Activated CD8-positive, alpha-beta memory T cell treated with anti-CD3 and anti-CD28 coated beads for 24 hours (primary cell): ENCODE measurements at places on chromosomes 11 and 22.
A peak's percentile ranks its signal among the peaks of the same experiment; 100 is the strongest.

- DNase-seq: no peak
These were observed 112.0 kb downstream of the PKNOX2 start for GRCh38 chr11:125276619-125276976.

DNA sequence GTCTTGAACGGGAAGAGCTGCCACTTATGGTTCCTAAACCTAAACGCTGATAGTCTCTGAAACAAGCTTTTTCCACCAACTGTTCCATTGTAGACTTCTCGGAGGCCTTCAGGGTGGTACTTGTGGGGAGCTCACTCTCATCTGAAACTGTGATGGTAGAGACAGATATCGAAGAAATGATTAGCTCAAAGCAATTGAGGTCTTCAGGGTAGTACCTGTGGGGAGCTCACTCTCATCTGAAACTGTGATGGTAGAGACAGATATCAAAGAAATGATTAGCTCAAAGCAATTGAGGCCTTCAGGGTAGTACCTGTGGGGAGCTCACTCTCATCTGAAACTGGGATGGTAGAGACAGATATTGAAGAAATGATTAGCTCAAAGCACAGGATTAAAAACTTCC lies 175.7 kb downstream of the SWAP70 start:
- no peak for DNase-seq

DNA sequence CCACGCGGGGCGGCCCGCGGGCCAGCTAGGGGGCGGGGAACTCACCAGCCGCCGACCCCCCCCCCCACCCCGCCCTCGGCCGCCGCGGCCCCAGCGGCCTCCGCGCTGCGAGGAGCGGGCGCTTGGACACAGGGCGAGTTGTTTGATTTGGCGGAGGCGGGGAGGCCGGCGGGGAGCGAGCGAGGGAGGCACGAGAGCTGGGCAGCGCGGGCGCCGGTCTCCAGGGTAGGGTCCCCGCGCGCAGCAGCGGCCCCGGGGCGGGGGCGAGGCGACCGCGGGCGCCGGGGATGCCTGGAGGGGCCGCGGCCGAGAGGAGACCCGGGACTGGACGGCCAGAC lies 64.4 kb downstream of the NAV2 start:
- no peak for DNase-seq

DNA sequence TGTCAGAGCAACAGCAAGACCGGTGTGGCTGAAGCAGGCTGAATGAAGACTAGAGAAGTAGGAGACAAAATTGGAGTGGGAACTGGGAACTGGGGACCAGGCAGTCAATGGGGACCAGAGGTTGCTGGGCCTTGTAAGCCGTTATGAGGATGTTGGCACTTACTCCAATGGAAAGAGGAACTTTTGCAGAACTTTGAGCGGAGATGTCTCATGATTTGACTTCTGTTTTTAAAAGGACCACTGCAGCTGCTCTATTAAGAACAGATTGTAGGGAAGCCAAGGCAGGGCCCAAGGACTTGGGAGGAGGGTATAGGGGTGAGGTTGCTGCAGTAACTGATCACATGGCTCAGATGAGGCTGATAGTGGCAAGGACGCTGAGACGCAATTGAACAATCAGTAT lies 34.2 kb downstream of the IL18 start:
- DNase-seq: no peak

DNA sequence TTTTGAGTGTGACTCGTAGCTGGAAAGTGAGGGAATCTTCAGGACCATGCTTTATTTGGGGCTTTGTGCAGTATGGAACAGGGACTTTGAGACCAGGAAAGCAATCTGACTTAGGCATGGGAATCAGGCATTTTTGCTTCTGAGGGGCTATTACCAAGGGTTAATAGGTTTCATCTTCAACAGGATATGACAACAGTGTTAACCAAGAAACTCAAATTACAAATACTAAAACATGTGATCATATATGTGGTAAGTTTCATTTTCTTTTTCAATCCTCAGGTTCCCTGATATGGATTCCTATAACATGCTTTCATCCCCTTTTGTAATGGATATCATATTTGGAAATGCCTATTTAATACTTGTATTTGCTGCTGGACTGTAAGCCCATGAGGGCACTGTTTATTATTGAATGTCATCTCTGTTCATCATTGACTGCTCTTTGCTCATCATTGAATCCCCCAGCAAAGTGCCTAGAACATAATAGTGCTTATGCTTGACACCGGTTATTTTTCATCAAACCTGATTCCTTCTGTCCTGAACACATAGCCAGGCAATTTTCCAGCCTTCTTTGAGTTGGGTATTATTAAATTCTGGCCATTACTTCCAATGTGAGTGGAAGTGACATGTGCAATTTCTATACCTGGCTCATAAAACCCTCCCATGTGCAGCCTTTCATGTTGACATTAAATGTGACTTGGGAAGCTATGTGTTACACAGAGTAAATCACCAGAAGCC lies 11.0 kb downstream of the OR51E1 start:
- no peak for DNase-seq

GRCh38 chr11:279966-280705 lies 1.9 kb downstream of the NLRP6 start:
- peak; percentile 75 for DNase-seq

DNA sequence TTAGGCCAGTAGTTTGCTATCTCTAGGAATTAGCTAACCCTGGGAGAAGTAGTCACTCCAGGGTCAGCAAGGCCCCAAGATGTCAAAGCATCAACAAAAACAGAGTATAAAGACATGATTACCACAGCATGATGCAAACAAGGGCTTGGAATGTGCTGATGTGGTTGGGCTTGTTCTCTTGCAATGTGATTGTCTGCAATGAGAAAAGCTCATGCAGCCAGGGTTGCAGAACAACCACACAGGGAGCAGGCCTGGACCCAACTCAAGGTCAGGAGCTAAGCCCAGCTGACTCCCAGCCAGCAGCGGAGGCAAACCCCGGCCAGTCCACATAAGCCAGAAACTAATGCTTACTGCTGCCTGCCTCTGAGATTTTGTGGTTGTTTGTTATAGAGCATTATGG lies 132.4 kb upstream of the ZC3H12C start:
- DNase-seq: no peak

DNA sequence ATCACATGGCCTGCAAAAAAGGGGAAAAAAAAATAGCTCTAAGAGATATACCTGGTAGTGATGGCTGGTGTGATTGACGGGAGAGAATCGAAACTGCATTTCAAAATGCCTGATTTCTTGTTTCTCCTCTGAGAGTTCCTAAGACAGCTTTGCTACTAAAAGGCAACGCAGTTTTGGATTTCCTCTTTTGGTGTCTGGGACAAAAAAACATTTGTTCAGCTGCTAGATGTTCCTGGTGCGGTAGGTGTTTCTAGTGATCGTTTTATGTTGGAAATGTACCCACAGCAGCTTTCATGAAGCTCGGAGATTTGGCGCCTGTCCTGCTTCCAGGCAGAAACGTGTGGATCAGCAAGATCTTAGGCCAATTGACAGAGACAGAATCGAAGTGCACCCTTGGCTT lies 18.1 kb downstream of the P2RX3 start:
- no peak for DNase-seq

- peak; percentile 46 for DNase-seq
These were observed 10.9 kb downstream of the ASCL2 start for GRCh38 chr11:2259466-2259830.

- no peak for DNase-seq
These were observed 29.5 kb upstream of the TESMIN start for GRCh38 chr11:68780829-68781228.

GRCh38 chr22:24421428-24421931 lies 5.9 kb upstream of the ADORA2A start:
- DNase-seq: no peak

GRCh38 chr22:33427461-33427860 lies 369.3 kb upstream of the SYN3 start:
- no peak for DNase-seq

DNA sequence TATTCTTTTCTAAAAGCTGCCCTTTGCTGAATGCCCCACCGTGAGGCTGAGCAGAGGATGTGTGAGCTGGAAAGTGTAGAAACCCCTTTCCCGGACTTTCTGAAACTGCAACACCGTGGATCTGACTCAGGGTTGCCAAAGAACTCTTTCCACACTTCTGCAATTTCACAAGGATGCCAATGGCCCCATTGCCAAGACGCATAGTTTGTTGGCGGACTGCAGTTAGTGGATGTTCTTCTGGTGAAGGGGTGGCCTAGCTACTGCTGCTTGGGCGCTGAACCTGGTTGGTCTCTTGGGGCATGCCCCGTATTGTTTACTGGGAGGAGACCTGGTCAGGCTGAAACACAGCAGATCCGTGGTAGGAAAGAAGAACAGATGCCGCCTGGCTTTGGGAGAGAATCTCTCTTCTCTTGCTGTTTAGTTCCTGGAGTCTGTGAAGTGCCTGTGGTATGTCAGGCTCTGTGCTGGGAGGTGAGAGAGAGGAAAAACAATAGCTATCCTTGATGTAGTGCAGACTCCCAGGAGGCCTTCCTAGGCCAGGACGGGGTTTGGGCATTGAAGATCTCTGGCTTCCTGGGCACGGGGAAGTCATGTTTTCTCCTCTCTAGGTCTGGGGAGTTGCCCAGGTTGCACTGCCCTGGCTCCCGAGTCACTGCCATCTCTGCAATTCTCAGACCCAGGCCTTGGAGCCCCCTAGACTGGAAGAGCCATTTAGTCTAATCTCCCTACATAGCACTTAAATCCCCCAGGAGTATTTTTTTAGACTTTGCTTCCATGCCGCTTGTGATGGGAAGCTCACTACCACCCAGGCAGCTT lies 26.9 kb downstream of the CD82 start:
- no peak for DNase-seq

- DNase-seq: no peak
These were observed 44.9 kb downstream of the ALG9 start for GRCh38 chr11:111826322-111826950.

- DNase-seq: no peak
These were observed 9.3 kb downstream of the MTFP1 start for GRCh38 chr22:30434843-30435242.

DNA sequence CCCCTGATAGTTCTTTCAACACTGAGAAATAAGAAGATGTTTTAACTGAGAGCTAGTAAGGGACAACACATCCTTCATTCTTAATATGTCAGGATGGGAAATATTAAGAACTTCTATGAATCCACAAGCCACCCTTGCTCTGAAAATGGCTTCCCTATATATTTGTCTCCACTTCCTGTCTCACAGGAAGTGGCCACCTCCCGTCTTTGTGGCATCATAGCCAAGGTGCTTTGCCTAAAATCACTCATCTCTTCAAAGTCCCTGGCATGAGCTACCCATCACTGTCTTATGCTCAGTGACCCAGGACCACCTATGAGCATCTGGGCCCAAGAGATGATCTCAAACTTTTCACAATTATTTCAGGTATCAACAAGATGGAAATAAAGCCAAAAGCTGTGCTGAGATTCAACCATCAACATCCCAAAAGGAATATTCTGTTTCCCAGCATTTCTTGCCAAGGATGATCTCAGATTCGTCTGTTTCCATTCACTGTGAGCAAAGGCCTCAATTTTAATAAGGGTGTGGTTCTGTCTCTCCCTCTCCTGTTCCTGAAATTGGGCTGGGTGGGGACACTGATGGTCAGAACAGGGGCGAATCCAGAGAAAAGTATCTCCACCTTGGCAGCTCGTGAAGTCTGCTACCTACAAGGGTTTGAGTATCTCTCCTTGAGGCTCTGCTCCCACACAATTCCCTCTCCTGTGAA lies 493.9 kb downstream of the MN1 start:
- DNase-seq: no peak

DNA sequence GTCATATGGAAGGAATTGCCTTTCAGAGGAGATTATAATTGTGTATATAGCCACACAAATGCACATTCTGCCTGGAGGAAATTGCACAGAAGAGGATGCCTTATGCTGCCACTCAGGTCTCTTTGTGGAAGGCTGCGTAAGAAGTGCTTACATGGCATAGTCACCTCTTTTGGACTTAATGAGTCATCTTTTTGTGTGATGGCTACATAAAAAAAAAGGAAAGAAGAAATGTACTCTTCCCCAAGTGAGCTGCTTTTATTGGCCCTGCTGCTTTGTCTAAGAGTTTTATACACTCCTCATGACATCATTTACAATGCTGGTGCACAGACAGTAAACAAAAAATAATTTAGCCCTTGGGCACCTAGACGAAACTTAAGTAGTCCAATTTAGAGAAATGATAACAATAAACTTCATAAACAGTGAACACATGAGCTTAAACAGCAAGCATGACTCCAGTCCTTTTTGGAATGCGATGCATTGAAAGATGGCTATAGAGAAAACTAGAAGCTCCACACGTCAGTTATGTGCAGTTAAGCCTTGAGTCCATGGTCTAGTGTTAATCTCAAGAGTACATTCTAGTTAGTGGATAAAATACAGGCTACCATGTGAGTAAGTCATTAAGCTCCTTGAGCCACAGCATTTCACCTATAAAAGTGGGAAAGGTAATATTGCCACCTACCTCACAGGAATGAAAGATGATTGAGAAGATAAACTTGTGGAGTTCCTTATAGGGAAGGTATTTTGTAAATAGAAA lies 12.0 kb downstream of the CSTPP1 start:
- DNase-seq: no peak

DNA sequence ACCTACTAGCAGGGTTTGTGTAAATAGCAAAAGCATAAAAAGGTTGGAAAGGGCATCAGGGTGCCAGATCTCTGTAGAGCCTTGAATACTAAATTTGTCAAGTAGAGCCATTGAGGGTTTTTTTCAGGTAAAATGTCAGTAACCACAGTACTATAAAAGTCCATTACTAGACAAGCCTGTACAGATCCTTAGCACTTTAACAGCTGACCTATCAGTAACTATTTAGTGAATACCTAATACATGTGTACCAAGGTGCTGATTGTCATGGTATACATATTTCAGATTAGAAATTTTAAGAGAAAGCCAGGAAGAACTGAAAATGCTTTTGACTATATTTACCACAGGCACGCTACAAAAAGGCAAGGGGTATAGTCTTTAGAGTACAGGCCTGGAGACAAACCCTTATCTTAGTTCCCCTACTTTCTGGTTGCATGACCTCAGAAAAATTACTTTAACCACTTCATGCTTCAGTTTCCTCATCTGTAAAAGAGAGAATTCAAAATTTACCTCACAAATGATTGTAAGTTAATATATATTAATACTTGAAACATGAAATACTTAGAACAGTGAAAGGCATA lies 57.9 kb downstream of the RAB38 start:
- DNase-seq: no peak

GRCh38 chr11:68215087-68215445 lies 2.0 kb upstream of the KMT5B start:
- DNase-seq: no peak

- DNase-seq: no peak
These were observed 3.0 kb downstream of the DKK3 start for GRCh38 chr11:12005476-12005875.

DNA sequence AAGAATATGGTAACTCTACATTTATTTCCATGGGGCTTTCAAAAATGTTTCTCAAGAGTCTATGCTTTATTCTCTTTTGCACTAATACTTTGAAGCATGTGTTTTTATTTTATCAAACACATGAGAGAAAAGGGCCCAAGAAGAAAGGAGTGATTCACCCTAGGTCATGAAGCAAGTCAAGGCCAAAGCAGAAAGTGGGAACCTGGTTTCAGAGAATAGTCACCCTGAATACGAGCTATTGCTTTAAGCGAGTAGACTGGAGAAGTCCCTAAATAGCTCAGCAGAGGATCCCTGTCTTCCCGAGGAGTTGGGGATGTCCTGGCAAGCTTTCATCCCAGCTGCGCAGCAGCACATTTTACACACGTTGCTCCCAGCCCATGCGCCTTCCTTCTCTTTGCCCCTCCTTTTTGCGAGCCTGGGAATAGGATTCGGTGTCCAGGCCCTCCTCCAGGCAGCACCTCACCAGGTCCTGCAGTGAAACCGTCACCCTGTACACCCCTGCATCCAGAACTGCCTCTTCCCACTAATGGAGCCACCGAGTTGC lies 19.1 kb downstream of the MPEG1 start:
- DNase-seq: peak; percentile 33
